ENCODE measurements at places on chromosomes 2 and 18.
A peak's percentile ranks its signal among the peaks of the same experiment; 100 is the strongest.

- no peak for DNase-seq
Measured at GRCh38 chr2:157876786-157877138, 632 bp upstream of the ACVR1 start.

GRCh38 chr2:71510196-71510807, 56.9 kb downstream of the DYSF start:
- DNase-seq: peak; percentile 67

- no peak for DNase-seq
Measured at GRCh38 chr2:132936261-132936660, 266.3 kb upstream of the LYPD1 start.

DNA sequence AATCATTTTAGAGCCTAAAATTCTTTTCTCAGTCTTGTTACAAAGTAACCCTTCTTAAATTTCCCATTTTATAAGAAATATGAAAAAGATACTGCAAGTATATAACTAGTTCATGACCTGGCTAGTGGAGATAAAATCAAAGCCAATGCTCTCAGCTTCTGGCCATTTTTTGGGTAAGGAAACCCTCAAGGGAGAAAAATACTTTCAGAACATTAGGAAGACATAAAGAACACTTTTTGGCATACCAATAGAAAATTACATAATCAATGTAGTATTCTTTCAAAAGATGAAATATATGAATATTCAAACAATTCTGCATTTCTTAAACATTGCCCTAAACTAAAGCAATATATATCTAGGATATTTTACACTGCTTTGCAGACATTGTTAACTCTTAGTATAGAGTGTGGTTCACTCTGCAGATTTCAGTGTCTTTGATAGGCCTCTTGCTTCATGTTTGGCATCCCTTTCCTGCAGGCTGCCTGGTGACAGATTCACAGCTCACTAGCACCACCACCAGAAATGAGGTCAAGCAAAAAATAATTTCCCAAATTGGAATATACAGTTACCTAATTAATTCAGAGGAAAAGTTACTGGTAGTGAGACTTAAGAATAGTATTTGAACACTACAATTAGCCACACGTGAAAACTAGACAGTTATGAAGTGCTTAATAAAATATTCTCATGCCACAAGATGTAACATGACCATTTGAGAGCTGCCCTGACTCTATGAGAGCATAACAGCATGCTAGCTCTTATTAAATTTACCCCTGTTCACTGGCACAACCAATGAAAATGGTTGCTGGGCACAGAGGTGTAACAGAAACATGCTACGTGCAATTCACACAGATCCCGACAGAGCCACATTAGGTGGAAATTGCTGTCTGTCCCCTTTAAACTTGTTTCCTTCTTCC, 36.0 kb downstream of the PAIP2B start:
- DNase-seq: peak; percentile 14

- DNase-seq: peak; percentile 62
Measured at GRCh38 chr2:102841107-102841840, 79.4 kb downstream of the TMEM182 start.

DNA sequence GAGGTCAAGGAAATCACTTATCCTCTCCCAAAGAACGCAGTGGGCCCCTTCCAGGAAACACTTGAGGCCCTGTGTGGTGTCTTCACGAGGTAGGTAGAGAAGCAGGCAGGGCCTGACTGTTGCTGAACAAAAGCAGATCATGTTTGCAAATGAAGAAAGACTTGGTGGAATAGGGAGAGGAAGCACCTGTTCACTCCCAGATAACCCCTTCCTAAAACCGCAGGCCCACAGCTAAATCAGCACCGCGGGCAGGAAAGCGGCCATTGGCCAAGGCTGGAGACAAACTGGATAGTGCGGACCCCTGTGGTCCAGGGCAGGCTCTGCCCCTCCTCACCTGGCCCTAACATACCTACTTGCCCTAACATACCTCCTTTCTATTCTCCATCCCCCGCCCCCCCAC, 64.9 kb upstream of the KLHL29 start:
- no peak for DNase-seq

GRCh38 chr18:6174983-6175745, 239.5 kb downstream of the L3MBTL4 start:
- DNase-seq: peak; percentile 50

DNA sequence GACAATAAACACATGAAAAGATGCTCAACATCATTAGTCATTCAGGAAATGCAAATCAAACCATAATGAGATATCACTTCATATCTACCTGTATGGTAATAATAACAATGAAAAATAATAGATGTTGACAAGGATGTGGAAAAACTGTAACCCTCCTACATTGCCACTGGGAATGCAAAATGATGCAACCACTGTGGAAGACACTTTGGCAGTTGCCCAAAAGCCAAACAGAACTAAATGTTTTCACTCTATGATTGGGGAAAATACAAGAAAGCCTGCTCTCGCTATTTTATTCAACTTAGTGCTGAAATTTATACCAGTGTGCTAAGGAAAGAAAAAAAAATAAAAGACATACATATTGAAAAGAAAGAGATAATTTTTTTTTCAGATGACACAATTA, 934.5 kb downstream of the CNTNAP5 start:
- DNase-seq: no peak

DNA sequence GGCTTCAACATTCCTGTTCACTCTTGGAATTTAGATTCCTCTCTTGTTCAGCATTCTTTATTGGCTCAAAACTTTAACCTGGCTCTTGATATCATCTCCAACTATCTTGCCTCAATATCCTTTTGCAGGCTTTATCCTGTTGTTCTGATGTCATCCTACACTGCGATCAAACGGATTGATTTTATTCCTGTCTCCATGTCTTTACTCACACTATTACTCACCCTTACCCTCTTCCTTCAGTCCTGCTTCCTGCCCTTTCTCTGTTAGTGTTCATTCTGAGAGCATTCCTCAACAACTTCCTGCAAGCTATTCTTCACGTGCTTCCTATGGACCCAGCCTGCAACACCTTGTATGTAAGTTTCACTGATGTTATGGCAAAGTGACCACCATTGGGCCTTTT, 264.7 kb downstream of the RNF152 start:
- no peak for DNase-seq

DNA sequence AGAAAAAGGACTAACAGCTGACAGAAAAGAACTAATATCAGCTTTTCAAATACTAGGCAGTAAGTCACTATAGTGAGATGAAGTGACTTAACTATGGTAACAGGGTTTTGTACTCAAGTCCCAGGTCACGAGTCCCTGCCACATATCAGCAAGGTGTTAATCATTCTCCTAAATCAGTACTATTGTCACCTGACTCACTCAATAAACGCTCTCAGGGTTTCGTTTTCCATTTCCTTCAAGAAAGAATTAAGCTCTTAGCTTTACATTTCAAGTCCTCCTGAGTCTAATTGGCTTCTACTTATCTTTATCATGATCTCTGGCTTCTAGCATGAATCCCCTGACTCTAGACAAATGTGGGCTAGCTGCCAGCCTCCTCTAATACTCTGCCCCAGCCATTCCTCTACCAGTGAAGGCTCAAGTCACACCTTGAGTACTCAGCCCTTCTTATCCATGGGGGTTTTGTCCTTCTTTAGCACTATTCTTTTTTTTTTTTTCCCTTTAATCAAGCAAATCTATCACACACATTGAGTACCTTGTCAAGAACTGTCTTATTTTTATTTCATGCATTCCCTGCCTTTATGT, 20.0 kb downstream of the BUB1 start:
- DNase-seq: peak; percentile 55

DNA sequence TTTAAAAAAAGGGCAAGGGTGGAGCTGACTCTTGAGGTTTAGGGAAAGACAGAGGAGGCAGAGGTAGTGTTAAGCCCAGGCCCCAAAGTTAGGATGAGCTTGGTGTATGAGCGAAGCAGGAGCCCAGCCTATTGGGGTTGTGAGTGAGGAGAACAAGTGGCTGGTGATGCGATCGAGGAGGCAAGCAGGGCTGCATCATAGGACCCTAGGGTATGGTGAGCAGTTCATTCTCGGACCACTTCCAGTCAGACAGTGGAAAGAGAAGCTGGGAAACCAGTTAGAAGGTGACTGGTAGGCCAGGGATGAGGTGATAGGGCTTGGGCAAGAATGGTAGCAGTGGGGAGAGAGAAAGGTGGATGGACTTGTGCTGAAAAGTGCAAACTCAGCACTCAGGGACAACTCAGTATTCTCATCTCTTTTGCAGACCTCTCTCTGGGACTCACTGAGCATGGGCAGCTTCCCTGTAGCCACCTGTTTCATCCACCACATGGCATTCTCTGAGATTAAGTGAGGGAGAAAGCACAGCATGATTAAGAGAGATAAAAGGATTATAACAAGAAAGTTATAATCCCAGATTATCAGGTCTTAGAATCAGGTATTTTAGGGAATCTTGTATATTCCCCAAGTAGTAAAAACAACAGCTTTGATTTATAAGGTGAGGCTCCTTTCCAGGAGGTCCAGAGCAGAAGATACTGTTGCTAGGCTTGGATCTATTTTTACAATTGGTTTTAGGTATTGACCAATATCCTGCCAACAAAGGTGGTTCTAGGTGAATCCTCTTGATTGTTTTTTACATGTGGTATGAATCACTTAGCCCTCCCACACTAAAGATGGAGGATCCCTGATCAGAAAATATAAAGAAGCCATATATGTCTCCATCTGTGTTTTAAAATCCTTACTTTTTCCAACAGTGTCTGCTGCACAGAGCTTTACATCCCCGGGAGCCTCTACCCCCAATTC, 38.3 kb downstream of the XRCC5 start:
- DNase-seq: no peak

DNA sequence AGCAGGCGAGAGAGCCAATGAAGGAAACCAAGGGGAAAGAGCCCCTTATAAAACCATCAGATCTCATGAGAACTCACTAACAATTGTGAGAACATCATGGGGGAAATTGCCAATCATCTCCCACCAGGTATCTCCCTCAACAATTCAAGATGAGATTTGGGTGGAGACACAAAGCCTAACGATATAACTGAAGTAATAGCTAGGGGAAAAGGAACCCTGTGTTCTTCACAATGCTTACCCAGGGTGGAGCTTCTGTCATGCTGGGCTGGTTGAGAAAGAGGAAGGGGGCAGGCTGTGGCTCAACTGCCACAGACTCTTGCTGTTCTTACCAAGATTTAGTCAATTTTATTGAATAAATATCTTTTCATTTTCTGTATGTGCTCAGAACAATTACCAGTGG, 392.1 kb upstream of the HS6ST1 start:
- no peak for DNase-seq

GRCh38 chr2:101082998-101083397, 68.2 kb downstream of the TBC1D8 start:
- no peak for DNase-seq

- DNase-seq: no peak
Measured at GRCh38 chr18:36655930-36656329, 172.9 kb downstream of the TPGS2 start.

DNA sequence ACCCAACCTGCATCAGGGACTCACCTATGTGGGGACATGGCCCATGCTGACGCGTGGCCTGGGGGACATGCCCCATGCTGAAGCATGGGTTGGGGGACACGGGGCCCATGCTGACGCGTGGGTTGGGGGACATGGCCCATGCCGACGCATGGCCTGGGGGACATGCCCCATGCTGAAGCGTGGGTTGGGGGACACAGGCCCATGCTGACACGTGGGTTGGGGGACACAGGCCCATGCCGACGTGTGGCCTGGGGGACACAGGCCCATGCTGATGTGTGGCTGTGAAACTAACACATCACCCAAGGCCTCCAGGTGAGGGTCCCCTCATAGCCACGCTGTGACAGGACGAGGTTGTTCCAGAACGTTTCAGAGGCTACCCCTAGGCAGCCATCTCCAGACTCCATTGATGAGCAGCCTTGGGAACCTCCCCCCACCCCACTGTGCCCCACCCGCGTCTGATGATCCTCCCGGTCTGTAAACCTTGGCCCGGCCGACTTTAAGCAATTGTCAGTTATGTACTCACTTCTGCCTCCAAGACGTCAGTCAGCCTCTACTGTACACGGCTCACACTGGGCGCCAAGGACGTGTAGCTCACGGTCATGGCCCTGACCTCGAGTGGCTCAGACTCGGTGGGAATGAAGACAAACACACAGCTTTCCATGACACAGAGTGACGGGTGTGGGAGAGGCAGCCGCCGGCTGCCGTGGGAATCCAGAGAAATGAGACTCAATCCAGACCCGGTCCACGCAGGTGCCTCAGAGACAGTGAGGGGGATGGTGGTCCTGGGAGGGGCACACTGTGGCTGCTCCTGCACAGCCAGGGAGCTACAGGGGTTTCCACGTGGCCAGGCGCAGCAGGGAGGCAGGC, 50.2 kb upstream of the SLC66A3 start:
- no peak for DNase-seq

DNA sequence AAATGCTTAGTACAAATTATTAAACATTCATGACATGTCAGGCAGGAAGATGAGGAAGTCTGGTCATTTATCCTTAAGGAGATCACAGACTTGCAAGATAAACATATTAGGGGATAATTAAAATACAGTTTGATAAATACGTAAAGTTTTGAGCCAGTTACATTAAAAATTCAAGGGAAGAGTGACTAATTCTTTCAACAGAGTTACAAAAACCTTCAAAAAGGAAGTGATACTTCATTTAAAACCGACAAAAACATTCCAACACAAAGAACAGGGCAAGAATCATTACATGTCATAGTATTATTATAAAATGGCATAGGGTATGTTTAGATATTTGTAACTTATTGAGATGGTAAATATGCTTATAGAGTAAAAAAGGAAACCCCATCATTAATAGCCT, 636.0 kb downstream of the NR4A2 start:
- DNase-seq: no peak

DNA sequence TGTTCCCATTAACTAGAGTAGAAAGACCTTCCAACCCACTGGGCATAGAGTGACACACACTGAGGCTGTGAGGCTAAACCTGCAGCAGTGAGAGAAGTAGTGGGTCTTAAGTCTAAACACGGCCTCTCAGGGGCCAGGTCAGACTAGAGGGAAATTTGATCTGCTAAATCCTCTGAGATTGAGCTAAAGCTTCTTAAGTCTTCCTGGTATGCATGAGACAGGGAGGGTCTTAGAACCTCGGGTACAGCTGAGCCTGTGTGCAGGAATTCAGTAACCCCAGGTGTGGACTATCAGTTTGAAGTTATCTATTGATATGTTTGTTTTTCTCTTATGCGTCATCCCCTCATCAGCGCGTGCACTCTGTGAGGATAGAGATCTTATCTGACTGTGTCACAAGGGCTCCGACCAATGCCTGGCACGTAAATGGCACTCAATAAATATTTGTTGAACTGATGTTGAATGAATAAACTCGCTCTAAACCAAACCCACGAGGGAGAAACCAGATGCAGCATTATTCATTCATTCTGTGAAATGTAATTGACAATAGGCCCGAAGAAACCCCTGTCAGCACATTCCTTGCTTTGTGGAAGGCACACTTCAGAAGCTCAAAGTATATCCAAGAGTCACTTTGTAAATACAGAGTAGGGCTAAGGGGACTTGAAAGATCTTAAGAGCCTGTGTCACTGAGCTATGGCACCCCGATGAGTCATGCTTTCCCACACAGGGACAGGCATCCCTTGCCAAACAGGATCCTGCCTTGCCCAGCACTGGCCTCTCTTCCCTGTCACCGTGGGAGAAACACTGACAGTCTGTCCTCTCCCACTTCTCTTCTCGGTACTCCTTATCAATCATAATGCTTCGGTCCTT, 21.7 kb upstream of the RAB10 start:
- peak; percentile 48 for DNase-seq

- DNase-seq: no peak
Measured at GRCh38 chr2:212974692-212975091, 176.7 kb downstream of the IKZF2 start.
